ENCODE measurements at places on chromosomes 13 and 19.

DNA sequence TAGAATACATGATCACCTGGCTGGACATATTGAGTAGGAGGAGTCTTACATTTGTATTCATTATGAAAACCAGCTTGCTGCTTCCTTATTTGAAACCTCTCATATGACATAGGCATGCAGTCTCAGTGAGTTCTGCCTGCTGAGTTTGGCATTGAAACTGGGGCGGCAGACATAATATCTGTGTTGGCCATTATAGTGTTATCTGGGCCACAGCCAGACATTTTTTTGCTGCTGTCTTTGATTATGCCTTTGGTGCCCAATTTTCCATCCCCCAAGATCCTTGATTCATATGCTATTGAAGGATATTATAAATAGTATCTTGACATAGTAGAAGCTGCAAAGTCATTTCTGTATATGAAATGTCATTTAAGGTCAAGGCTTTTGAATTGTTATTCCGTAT lies 15.8 kb downstream of the FREM2 start:
- no peak for DNase-seq
- H3K4me3 ChIP-seq, result no peak overlapping the region
- no peak overlapping the region for H3K27ac ChIP-seq
- H3K27me3 ChIP-seq, result no peaks in the 10 kb centered on the region

DNA sequence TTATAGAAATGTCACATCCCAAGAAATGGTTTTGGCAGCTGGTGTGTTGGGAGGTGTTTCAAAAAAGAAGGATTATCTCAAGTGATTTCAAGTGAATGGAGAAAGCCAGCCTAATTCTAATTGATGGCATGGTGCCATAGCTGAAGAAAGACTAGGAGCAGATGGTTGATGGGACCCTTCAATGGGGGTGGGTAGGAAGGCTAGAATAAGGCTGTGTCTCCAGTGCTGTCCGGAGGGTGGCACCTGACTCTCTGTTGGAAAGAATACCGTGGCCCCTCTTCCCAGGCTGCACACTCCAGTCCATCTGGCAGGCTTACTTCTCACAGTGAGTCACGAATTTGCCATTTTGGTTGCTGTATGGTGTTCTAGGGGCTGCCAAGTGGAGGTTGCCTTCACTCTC lies 51.0 kb upstream of the GPR12 start:
- H3K4me3 ChIP-seq, result no peak overlapping the region
- no peak for DNase-seq
- H3K27ac ChIP-seq, result no peak overlapping the region
- no peaks in the 10 kb centered on the region for H3K27me3 ChIP-seq
- H3K36me3 ChIP-seq, result no peaks in the 10 kb centered on the region

DNA sequence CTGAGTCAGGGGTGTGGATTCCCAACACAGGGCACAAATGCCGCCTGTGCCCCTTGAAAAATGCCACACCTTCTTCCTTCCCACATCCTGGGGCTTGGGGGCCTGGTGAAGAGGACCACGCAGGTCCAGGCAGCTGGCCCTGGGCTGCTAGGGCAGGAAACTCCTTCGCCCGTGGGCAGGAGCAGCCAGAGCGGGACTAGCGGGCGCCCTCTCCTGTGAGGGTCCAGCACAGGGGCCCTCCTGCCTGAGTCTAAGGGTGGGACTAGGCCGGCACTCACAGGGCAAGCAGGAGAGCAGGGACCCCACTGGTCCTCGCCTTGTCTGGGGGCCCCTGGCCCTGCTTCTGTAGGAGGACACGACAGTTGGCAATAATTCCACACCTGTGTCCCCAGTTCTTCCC lies 7.5 kb upstream of the CEBPA start:
- H3K4me3 ChIP-seq, result no peak overlapping the region
- H3K4me1 ChIP-seq, result peaks cover 13% of the 10 kb centered on the region
- no peak for DNase-seq
- H3K36me3 ChIP-seq, result no peaks in the 10 kb centered on the region
- no peak overlapping the region for H3K27ac ChIP-seq

DNA sequence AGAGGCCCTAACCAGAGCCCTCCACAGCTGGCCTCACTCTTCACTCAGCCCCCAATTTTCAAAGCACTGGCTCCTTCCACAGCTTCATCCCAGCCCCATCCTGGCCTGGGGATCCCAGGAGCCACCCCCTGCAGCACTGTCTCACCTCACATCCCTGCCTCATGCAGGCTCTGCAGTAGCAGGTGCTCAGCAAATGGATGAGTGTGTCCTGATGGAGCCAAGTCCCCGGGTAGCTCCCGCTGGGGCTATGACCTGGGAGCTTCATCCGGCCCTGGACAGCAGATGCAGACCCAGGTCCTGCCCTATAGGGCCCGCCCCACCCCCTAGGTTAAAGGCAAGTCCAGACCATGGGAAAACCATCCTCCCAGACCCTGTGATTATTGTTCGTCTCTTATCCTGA lies 143.2 kb upstream of the ZNF507 start:
- H3K4me3 ChIP-seq, result no peak overlapping the region
- H3K27me3 ChIP-seq, result no peaks in the 10 kb centered on the region
- no peaks in the 10 kb centered on the region for H3K4me1 ChIP-seq
- H3K27ac ChIP-seq, result no peak overlapping the region

DNA sequence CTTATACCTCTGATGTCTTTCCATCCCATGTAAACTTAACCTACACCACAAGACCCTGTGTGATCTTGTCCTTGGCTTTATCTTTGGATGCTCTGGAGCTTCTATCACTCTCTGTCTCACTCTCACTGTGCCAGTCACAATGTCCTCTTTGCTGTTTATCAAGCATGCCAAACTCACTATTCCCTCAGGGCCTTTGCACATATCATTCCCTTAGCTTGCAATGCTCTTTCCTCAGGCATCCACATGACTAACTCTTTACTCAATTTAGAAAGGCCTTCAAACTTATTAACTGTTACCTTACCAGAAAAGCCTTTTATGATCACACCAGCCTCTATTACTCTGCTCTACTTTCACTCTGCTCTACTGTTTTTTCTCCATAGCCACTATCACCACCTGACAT lies 354.1 kb downstream of the RFC3 start:
- H3K27ac ChIP-seq, result no peak overlapping the region
- no peaks in the 10 kb centered on the region for H3K27me3 ChIP-seq
- H3K4me1 ChIP-seq, result no peaks in the 10 kb centered on the region
- H3K4me3 ChIP-seq, result no peak overlapping the region
- DNase-seq, result no peak

DNA sequence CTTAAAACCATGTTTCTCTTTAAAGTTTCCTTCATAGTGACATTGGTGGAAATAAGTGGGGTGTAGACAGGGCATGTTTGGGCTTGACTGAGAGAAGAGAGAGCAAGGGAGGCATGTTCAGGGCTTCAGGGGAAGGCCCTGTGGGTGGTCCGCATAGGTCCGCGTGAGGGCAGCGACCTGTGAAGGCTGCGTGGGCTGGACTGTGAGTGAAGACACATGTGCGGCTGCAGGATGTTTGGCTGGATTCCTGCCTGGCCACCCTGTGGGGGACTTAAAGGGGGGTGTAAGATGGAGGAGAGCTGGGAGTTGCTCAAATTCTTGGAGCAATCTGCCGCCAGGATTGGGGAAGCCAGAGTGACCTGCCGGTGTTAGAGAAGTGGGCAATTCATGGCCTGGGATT lies 23.8 kb upstream of the KLF12 start:
- no peak overlapping the region for H3K4me3 ChIP-seq
- no peaks in the 10 kb centered on the region for H3K27me3 ChIP-seq
- H3K4me1 ChIP-seq, result no peaks in the 10 kb centered on the region
- H3K36me3 ChIP-seq, result no peaks in the 10 kb centered on the region
- no peak for DNase-seq

GRCh38 chr13:48040049-48040448 lies 2.5 kb downstream of the NUDT15 start:
- no peaks in the 10 kb centered on the region for H3K27me3 ChIP-seq
- peaks cover 12% of the 10 kb centered on the region for H3K36me3 ChIP-seq
- peaks cover 16% of the 10 kb centered on the region for H3K4me1 ChIP-seq
- H3K4me3 ChIP-seq, result no peak overlapping the region
- H3K27ac ChIP-seq, result no peak overlapping the region

GRCh38 chr13:91358387-91358782 lies 10.9 kb downstream of the MIR17HG start:
- H3K27me3 ChIP-seq, result no peaks in the 10 kb centered on the region
- no peak overlapping the region for H3K27ac ChIP-seq
- H3K4me1 ChIP-seq, result no peaks in the 10 kb centered on the region
- peaks cover 24% of the 10 kb centered on the region for H3K36me3 ChIP-seq
- DNase-seq, result no peak
- H3K4me3 ChIP-seq, result no peak overlapping the region

DNA sequence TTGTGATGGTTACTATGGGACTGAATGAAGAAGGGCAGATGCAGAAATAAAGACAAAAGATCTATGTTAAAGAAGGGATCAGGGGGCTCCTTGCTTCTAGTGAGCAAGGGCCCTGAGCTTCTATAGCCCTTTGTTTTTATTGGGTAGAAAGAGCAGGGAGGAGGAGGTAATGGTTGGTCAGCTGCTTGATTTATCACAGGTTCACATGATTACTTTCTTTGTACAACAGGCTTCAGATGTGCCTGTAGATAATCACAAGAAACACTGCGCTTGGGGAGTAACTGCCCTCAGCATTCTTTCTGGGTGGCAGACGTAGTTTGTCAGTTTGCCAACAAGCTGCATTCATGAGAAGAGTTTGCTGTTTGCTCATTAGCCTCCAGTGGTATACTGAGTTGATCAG lies 4.8 kb upstream of the ZNF439 start:
- peaks cover 9% of the 10 kb centered on the region for H3K4me1 ChIP-seq
- H3K27me3 ChIP-seq, result no peaks in the 10 kb centered on the region
- H3K36me3 ChIP-seq, result no peaks in the 10 kb centered on the region
- H3K27ac ChIP-seq, result no peak overlapping the region
- H3K4me3 ChIP-seq, result no peak overlapping the region

GRCh38 chr13:33787051-33787591 lies 30.8 kb upstream of the RFC3 start:
- H3K36me3 ChIP-seq, result no peaks in the 10 kb centered on the region
- H3K4me3 ChIP-seq, result peak overlapping the region; percentile 44
- peaks cover 7% of the 10 kb centered on the region for H3K4me1 ChIP-seq
- no peak for DNase-seq
- no peak overlapping the region for H3K27ac ChIP-seq

DNA sequence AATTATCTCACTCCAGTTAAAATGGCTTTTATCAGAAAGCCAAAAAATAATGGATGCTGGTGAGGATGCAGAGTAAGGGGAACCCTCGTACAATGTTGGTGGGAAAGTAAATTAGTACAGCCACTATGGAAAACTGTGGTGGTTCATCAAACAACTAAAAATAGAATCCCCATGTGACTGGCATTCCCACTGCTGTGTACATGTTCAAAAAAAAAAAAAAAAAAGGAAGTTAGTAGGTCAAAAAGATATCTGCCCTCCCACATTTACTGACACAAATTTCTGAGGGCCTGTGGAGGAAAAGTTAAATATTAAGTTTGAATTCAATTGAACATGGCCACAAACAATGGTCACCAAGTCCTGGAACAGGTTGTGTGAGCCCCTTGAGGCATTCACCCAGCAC lies 9.8 kb upstream of the ZSCAN5A start:
- no peaks in the 10 kb centered on the region for H3K27me3 ChIP-seq
- H3K36me3 ChIP-seq, result no peaks in the 10 kb centered on the region
- DNase-seq, result no peak
- H3K27ac ChIP-seq, result no peak overlapping the region
- no peaks in the 10 kb centered on the region for H3K4me1 ChIP-seq

GRCh38 chr19:35395382-35396199 lies 24.7 kb downstream of the GPR42 start:
- H3K4me1 ChIP-seq, result no peaks in the 10 kb centered on the region
- no peaks in the 10 kb centered on the region for H3K36me3 ChIP-seq
- H3K27me3 ChIP-seq, result no peaks in the 10 kb centered on the region
- peak; percentile 56 for DNase-seq

DNA sequence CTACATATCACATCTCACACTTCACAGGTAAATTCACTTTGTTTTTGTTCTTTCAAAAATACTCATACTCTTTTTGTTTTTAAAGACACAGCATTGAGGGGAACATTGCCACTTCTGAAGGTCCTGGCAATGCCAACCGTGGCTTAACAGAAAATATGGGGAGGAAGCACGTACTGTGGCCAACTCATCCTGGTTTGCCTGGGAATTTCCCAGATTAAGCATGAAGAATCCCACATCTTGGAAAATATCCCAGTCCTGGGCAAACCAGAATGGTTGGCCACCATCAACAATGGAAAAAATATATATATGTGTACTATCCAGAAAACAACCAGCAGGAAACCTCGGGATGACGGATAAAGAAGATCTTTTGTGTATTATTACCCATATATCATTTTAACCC lies 1032.2 kb upstream of the SLC10A2 start:
- H3K4me3 ChIP-seq, result no peak overlapping the region
- no peak for DNase-seq
- no peaks in the 10 kb centered on the region for H3K27me3 ChIP-seq
- H3K27ac ChIP-seq, result no peak overlapping the region
- H3K4me1 ChIP-seq, result no peaks in the 10 kb centered on the region
- H3K36me3 ChIP-seq, result no peaks in the 10 kb centered on the region

Data from suprapubic skin (tissue), 4 donors.